ENCODE measurements at places on chromosomes 1 and 21.

DNA sequence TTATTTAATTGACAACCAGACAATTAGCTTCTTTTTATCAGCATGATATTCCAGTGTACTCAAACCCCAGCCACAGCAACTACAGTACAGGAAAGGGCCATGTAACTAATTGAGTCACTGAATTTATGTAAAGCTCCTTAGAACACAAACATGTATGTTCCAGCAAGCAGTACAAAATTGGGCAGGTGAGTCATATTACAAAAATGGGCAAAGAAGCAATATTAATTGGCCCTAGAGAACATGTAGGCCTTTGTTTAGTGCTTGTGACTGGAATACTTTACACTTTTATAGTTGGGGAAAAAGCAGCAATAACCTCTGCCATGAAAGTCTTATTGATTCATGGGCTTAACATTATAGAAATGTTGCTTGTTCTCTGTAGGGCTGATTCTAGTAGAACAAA, 31.8 kb downstream of the CLEC20A start:
- no peak for DNase-seq

- DNase-seq: no peak
Observed at GRCh38 chr1:195733826-195734225, 874.4 kb downstream of the KCNT2 start.

- DNase-seq: no peak
Observed at GRCh38 chr1:115545791-115546733, 95.7 kb upstream of the VANGL1 start.

GRCh38 chr1:58430421-58431275, 115.9 kb downstream of the OMA1 start:
- DNase-seq: no peak

- DNase-seq: no peak
Observed at GRCh38 chr1:55860798-55861519, 645.8 kb upstream of the USP24 start.
